Mesendoderm (in vitro differentiated cells): ENCODE measurements at places on chromosomes 11 and 22.

DNA sequence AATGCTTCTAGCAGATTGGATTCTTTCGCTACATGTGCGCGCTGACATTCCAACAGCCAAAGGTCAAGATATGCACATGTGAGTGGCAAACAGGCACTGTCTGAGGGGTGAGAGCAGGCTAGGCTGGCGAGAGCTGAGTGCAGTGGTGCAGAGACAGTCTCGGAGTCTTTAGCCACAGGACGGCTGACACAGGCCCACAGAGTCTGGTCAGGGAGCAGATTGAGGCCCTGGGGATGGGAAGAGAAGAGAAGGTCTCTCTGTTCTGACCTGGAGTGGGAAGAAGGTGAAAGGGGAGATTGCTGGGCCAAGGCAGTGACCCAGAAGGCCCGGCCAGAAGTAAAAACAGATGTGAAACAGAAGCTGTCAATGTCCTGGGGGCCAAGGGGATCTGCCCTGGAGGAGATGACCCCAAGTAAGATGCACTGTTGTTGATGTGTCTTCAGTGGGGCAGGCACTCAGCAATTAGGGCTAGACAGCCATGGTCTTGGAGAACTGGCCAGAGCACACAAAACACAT, 197.8 kb downstream of the ETS1 start:
- DNase-seq = no peak

DNA sequence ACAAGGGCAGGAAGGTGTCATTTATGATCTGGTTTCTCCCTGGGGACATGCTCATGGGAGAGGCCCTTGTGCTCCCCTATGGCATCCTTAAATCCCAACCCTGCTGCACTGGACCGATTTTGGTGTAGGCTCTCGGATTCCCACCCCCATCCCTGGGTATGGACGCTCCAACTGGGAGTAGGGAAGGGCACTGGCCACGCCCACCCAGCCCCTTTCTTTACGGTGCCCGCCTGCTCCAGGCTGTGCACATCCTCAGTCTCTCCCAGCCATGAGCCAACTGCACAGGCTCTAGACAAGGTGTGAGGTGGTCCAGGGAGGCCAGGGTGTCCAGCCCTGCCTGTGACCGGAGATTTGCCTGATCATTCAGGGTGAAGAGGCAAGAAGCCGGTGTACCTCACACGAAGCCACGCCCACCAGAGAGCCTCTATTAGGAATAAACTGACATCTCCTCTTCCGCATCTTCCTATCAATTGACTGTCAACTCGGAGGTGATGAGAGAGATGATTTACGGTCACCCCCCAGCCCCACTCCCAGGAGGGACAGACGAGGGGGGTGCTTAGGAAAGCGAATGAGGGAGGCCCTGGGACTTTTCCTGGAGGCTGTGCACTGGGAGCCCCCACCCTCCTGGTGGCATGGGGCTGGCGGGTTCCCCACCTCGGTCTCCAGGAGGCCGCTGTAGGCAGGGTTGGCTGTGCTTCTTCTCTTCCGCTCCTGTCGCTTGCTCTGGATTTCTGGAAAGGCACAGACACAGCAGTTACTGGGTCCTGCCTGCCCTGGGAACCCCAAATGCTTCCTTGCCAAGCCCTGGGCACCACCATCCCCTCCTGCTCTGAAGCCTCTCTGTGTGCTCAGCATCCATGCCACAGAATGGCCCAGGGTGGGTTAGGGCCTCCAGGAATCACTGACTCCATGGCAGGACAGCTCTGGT, 116.7 kb downstream of the PHF21B start:
- no peak for DNase-seq

DNA sequence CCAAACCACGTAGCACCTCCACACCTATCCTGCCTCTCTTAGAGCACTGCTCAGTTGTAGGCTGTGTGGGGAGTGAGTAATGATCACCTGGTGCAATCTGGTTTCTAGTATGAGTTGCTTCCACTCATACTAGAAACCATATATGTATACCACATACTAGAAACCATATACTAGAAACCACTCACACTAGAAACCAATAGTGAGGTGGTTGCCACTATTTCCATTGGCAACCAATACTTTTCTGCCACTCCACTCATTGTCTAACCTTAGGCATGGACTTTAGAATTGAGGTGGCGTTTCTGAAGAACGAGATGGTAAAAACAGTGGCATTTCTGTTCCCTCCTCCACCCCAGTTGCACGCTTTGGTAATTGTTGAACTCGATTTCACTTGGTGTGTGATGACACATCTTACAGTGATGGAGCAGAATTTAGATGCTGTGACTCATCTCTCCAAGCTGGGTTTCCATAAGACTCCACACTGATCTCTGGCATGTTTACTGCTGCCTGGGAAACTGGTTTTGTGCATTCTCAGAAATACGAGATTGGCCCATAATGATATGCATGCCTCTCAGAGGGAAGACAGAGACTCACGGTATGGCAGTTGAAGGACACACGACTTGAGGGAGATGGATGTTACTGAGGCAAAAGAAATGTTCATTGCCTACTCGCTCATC, 82.9 kb downstream of the KIRREL3 start:
- DNase-seq = peak; percentile 78

DNA sequence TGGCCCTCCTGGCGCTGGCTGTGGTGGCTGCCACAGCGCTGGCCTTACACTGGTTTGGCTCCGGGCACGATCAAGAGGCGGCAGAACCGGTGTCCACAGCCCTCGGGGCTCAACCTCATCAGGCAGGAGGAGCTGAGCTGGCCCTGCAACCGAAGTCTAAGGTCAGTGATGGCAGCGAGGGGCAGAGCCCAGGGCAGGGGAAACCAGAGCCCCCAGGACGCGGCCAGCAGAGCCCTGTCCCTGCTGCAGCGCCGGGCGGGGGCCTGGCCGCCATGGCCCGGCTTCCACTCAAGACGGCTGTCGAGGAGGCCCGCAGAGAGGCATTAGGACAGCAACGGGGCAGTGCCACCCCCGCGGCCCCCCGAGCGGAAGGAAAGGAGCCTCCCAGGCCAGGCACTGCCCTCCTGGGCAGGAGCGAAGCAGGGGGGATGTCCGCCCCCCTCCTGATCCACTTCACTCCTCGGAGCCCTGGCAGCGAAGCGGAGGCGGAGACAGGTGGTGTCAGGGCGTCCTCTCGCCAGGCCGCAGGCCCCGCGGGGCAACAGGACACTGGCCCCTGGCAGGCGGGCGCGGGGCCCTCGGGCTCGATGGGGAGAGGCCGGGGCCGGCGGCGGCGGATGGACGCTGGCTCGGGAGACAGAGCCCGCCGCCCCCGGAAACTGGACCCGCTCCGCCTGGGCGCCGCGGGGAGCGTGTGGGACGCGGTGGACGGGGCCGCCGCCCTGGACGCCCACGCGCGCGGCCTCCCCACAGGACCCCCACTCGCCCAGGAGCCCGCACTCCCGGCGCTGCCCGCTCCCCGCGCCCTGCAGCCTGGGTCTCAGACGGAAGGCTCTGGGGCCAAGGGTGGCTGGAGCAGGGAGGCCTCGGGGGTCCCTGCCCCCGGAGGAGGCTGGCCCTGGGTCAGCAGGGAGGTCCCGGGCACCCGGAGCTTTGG, 895 bp downstream of the KLHDC7B start:
- no peak for DNase-seq

DNA sequence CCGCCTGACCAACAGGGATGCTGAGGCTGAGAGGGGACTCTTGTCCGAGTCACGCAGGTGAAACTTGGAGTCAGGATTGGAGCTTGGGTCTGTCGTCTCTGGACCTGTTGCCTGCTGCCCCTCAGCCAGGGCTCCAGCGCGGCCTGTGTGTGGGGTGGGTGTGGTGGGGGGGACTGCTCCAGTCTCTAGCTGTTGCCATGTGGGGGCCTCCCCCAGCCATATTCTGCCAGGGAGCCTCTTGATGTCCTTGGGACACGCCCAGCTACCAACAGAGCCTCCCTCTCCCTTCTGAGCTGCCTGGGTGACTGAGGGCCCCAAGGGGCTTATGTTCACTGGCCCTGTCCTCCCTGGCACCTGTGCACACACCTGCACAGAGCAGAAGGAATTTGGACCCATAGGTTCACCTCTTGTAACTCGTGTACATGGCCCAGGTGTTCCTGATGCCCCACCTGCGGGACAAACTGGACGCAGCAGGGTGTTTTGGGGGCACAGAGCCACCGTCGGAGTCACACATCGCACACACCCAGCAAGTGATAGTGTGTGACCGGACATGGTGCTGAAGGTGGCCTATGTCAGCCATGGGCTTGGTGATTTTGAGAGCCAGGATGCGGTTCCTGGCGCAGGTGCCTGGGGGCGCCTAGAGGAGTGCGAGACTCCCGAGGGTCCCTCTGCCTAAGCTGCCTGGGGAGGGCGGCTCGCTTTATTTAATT, 252.3 kb downstream of the TBC1D22A start:
- no peak for DNase-seq

DNA sequence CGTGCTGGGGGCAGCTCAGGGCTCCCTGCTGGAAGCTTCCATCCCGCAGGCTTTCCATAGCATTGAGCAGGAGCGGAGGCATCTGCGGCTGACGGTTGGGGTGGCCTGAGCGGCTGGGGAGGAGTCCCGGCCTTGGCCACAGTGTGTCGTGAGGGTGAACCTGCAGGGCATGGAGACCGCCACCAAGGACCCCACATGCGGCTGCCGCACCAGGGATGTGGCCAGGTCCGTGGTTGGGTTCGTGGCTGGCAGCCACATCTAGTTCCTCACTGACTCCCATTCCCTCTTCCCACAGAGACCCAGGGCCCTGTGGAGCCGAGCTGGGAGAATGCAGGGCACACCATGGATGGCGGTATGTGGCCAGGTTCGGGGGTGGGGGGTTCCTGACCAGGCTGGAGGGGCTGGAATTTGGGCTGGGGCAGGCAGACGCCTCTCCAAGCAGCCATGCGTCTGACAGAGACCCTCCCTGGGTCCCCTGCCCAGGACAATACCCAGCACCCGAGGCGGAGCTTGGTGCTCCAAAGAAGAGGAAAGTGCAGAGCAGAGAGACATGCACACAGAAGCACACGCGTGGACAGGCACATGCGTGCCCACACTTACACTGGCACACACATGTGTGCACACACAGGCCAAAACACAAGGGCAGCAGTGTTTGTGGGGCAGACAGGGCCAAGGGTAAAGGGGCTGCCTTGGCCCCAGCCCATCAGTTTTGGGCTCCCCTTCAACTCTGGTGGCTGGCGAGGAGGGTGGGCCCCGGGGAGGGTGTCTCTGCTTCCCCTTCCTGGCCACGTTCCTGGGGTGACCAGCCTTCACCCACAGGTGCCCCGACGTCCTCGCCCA, 2.7 kb downstream of the MUC5B start:
- DNase-seq = no peak

DNA sequence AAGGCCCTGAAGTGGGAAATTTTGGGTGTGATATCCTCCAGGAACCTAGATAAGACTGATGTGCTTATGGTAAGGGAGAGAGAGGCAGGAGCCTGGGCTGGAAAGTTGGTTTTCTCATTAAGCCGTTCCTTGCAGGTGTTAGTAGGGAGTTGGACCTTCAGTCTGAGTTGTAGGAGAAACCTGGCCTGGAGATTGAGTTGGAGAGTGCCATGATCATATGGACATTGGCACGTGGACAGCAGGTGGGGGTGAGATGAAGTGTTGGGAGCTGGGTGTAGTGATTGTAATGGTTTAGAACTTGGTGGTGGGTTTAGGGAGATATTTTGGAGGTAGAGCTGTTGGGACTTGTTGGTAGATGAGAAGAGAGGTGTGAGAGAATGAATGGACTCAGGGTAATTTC, 4.9 kb downstream of the PPP6R2 start:
- no peak for DNase-seq
